ENCODE measurements at places on chromosomes 6 and 20.
A peak's percentile ranks its signal among the peaks of the same experiment; 100 is the strongest.

- no peak for DNase-seq
- H3K27me3 ChIP-seq, result no peaks in the 10 kb centered on the region
- no peaks in the 10 kb centered on the region for H3K36me3 ChIP-seq
- no peak overlapping the region for H3K27ac ChIP-seq
- no peak overlapping the region for H3K4me3 ChIP-seq
- no peaks in the 10 kb centered on the region for H3K4me1 ChIP-seq
These were observed 300.1 kb downstream of the TFAP2B start for GRCh38 chr6:51118792-51119191.

DNA sequence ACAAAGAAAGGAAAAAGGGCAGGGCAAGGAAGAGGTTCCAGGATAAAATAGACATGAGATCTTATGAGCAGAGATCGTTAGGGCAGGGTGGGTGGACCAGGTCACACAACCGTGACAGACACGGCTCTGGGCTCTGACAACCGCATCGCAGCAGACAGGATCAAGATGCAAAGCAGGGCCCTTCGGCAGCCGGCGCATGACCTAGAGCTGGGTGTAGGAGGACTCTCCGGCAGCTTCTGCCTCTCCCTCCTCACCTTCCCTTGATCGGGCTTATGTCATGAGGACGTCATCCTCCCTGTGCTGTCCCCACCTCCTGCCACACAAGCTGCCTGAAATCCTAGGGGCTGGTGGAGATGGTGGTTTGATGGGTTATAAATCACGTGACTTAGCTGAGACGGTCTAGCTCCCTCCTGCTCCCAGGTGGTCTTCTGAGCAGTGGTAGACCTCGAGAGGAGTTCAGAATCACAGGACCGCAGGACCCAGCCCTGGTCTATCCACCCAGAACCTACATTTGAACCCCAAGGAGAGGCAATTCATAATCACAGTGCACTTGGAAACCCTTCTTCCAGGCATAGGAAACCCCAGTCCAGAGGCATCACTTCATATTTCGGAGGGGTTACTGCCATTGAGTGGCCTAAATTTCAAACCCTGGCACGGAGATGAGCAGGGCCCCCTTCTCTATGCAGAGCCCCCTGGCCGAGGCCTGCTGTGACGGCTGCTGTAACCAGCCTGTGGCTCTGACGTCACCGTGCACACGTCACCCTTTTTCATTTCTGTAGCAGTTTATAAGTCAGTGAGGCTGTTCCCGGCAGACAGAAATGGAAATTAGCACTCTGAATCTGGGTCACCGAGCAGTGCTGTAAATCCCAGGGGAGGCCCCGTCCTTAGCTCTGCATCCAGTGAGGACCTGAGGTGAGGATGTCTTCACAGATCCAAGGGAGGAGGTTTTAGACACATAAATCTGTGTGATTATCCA lies 8.7 kb upstream of the CCR6 start:
- H3K36me3 ChIP-seq, result no peaks in the 10 kb centered on the region
- no peak overlapping the region for H3K4me3 ChIP-seq
- no peak overlapping the region for H3K27ac ChIP-seq
- H3K27me3 ChIP-seq, result peaks cover 5% of the 10 kb centered on the region
- H3K4me1 ChIP-seq, result no peaks in the 10 kb centered on the region

- H3K4me3 ChIP-seq, result peak overlapping the region; percentile 85
- peaks cover 19% of the 10 kb centered on the region for H3K4me1 ChIP-seq
- H3K27me3 ChIP-seq, result peaks cover 1% of the 10 kb centered on the region
- DNase-seq, result no peak
- peak overlapping the region; percentile 91 for H3K27ac ChIP-seq
These were observed 1.2 kb downstream of the AAR2 start for GRCh38 chr20:36237477-36237876.

- no peaks in the 10 kb centered on the region for H3K36me3 ChIP-seq
- H3K4me1 ChIP-seq, result no peaks in the 10 kb centered on the region
- no peak overlapping the region for H3K4me3 ChIP-seq
These were observed 423.3 kb downstream of the QKI start for GRCh38 chr6:163837691-163838431.

GRCh38 chr20:17479063-17479657 lies 52.0 kb downstream of the BFSP1 start:
- H3K4me1 ChIP-seq, result no peaks in the 10 kb centered on the region
- no peak for DNase-seq
- H3K4me3 ChIP-seq, result no peak overlapping the region
- no peak overlapping the region for H3K27ac ChIP-seq

DNA sequence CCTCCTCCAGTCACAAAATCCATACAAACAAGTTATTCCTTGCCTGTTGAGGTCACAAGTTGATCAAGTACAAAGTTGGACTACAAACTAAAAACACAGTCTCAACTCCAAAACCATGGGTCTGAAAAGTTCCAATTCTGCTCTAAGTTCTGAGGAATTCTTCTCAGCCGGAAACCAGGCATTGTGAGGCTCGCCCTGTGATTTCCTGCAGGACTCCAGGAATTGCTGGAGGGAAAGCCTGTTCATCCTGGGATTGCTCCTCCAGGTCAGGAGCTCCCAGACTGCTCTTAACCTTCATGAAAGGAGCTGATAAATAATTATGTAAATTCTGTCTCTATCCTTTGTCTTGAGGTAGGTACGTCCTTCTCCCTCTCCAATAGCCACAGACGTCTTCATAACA lies 8.5 kb downstream of the TRAM2 start:
- no peak overlapping the region for H3K27ac ChIP-seq
- no peaks in the 10 kb centered on the region for H3K27me3 ChIP-seq
- peaks cover 11% of the 10 kb centered on the region for H3K4me1 ChIP-seq
- DNase-seq, result no peak

DNA sequence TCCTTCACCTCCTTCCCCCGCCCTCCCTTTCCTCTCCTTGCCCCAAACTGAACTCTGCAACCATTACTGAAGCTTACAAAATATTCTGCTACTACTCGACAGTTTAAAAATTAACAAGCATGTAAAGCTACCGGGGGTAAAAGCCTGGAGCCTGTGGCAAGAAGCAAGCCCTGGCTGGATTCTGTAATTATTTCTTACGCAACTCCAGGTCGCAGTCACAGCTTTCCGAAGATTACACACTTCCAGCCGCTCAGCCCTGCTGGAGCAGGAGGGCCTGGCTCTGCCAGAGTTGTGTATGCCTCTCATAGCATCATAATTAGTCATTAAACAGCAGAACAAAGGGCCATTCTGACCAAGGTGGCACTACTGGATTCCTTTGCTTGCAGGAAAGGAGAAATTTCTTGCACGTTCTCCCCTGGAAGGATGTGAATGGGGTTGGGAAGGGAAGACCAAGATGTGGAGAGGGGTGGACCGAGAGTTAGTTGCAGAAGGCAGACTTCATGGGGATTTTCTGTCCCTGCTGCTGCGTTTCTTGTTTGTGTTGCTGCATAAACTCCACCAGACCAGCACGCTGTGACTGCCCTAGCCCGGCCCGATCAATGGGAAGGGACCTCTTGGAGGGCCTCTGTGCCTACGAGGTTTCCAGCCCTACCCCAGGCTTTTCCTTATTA lies 23.6 kb downstream of the FOXQ1 start:
- H3K27me3 ChIP-seq, result peaks cover 23% of the 10 kb centered on the region
- no peaks in the 10 kb centered on the region for H3K4me1 ChIP-seq
- DNase-seq, result no peak

- DNase-seq, result no peak
- H3K27ac ChIP-seq, result no peak overlapping the region
These were observed 74.9 kb upstream of the SLCO4A1 start for GRCh38 chr20:62567246-62568044.

DNA sequence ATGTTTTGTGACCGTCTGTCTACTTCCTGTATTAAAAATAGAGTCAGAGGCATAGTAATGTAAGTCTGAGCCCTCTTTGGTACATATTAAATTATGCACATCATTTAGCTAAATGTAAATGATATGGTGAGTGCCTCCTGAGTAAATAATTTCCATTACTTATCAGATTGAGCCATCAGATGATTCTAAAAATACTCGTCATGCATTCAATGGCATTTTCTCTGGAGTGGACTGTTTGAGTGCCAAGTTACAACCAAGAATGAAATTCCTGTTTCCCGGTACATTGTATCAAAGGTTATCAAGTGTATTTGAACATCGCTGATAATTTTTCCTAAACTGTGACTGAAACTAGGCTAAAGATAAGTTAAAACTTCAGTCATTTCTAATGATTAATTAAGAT lies 81.0 kb downstream of the AKAP7 start:
- H3K36me3 ChIP-seq, result peaks cover 4% of the 10 kb centered on the region
- no peak overlapping the region for H3K4me3 ChIP-seq
- no peaks in the 10 kb centered on the region for H3K27me3 ChIP-seq
- no peak for DNase-seq
- H3K4me1 ChIP-seq, result peaks cover 12% of the 10 kb centered on the region
- no peak overlapping the region for H3K27ac ChIP-seq

DNA sequence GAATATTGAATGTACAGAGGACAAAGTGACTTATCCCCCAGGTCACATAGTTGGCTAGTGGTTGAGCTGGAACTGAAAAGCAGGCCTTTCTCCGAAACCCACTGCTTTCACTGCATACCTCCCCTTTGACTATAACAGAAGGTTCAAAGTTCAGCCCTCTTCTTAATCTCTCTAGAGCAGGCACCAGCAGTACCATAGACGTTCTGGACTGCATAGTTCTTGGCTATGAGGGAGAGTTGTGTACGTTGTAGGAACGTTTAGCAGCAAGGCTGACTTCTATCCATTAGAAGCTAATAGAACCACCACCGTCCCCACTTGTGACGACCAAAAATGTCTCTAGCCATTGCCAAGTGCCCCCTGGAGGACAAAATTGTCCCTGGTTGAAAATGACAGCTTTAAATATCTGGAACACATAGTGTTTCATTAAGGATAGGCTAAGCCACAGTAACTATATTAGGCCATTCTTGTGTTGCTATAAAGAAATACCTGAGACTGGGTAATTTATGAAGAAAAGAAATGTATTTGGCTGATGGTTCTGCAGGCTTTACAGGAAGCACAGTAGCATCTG lies 123.8 kb upstream of the MTHFD1L start:
- no peaks in the 10 kb centered on the region for H3K36me3 ChIP-seq
- no peaks in the 10 kb centered on the region for H3K4me1 ChIP-seq
- no peak overlapping the region for H3K4me3 ChIP-seq
- H3K27me3 ChIP-seq, result peaks cover 14% of the 10 kb centered on the region
- H3K27ac ChIP-seq, result no peak overlapping the region

- H3K4me1 ChIP-seq, result peaks cover 22% of the 10 kb centered on the region
- peak overlapping the region; percentile 48 for H3K27ac ChIP-seq
- peaks cover 36% of the 10 kb centered on the region for H3K36me3 ChIP-seq
- no peaks in the 10 kb centered on the region for H3K27me3 ChIP-seq
- peak overlapping the region; percentile 69 for H3K4me3 ChIP-seq
- peak; percentile 72 for DNase-seq
These were observed 57.3 kb downstream of the AHI1 start for GRCh38 chr6:135440087-135440792.

- peak; percentile 44 for DNase-seq
- H3K36me3 ChIP-seq, result no peaks in the 10 kb centered on the region
- no peaks in the 10 kb centered on the region for H3K4me1 ChIP-seq
- H3K4me3 ChIP-seq, result no peak overlapping the region
These were observed 135.6 kb upstream of the UST start for GRCh38 chr6:148611213-148611612.

DNA sequence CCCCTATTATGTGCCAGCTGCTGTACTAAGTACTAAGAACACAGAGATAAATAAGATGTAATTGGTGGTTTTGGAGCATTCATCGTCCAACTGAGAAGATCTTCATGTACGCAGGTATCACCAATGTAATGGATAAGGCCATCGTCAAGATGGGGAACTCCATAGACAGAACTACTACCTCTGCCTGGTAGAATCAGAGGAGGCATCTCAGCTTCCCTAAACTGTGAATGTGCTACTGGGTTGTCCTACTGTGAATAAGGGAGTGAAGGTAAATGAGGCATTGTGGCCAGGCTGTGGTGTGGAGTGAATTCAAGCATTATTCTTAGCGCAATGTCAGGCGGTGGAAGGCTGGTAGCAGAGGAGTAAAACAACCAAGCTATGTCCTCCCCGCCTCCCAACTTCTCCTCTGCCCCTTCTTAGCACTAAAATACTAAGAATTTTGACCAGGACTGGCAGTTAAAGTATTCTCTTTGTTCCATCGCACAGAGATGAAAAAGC lies 68.2 kb downstream of the TBC1D7 start:
- no peak for DNase-seq
- H3K4me3 ChIP-seq, result no peak overlapping the region
- peaks cover 5% of the 10 kb centered on the region for H3K4me1 ChIP-seq

- H3K36me3 ChIP-seq, result no peaks in the 10 kb centered on the region
- peaks cover 12% of the 10 kb centered on the region for H3K4me1 ChIP-seq
- no peak overlapping the region for H3K27ac ChIP-seq
- no peak for DNase-seq
These were observed 32.3 kb upstream of the LGSN start for GRCh38 chr6:63352069-63352543.

GRCh38 chr20:48293671-48294070 lies 508.4 kb upstream of the SULF2 start:
- H3K36me3 ChIP-seq, result no peaks in the 10 kb centered on the region
- H3K4me3 ChIP-seq, result no peak overlapping the region
- H3K4me1 ChIP-seq, result no peaks in the 10 kb centered on the region
- H3K27ac ChIP-seq, result no peak overlapping the region

- H3K4me1 ChIP-seq, result peaks cover 30% of the 10 kb centered on the region
- H3K27ac ChIP-seq, result no peak overlapping the region
- H3K36me3 ChIP-seq, result peaks cover 5% of the 10 kb centered on the region
- H3K27me3 ChIP-seq, result peaks cover 2% of the 10 kb centered on the region
These were observed 183.6 kb upstream of the PRDM1 start for GRCh38 chr6:105902401-105903031.

- no peak overlapping the region for H3K4me3 ChIP-seq
- no peak for DNase-seq
- H3K36me3 ChIP-seq, result no peaks in the 10 kb centered on the region
- no peak overlapping the region for H3K27ac ChIP-seq
- peaks cover 14% of the 10 kb centered on the region for H3K27me3 ChIP-seq
These were observed 54.2 kb downstream of the FAXC start for GRCh38 chr6:99295276-99295675.

DNA sequence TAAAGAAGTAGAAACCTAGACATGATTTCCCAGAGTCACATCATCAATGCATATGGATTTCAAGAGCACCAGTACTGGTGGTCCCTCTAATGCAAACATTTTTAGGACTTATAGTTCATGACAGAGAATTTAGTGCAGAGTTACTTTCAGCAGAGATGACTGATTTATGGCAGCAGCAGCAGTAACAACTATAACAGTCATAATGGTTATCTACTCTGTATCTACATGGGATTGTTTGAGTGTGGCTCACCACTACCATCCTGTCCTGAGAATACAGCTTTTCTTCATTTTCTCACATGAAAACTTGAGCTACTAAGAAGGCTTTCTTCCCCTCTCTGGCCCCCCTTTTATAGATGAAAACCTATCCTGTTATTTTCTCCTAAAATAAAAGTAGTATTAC lies 128.5 kb upstream of the ENPP5 start:
- no peak overlapping the region for H3K4me3 ChIP-seq
- H3K4me1 ChIP-seq, result no peaks in the 10 kb centered on the region
- H3K27ac ChIP-seq, result no peak overlapping the region
- no peaks in the 10 kb centered on the region for H3K36me3 ChIP-seq
- peaks cover 19% of the 10 kb centered on the region for H3K27me3 ChIP-seq

- H3K4me3 ChIP-seq, result peak overlapping the region; percentile 47
- H3K27me3 ChIP-seq, result peaks cover 18% of the 10 kb centered on the region
- peaks cover 24% of the 10 kb centered on the region for H3K4me1 ChIP-seq
- H3K36me3 ChIP-seq, result no peaks in the 10 kb centered on the region
- H3K27ac ChIP-seq, result peak overlapping the region; percentile 85
These were observed 49.9 kb upstream of the CD83 start for GRCh38 chr6:14067656-14068055.

Data from activated CD4-positive, alpha-beta T cell treated with anti-CD3 and anti-CD28 coated beads, Interleukin-2, amount 10 ng/mL, durations not matched to agents 24 days and 14 days (primary cell).